ENCODE measurements at places on chromosomes 6 and 20.

DNA sequence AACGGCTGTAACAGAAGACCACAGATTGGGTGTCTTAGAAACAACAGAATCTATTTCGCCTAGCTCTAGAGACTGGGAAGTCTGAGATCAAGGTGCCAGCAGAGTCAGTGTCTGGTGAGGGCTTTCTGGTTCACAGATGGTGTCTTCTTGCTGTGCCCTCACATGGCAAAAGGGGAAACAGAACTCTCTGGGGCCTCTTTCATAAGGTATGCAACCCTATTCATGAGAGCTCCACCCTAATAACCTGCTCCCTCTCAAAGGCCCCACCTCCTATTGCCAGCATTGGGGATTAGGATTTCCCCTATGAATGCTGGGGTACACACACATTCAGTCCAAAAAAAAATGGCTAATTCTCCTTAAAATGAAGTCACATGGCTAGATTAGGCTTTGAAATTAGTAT is 10.0 kb downstream of the TXNDC5 start:
- DNase-seq, result no peak

DNA sequence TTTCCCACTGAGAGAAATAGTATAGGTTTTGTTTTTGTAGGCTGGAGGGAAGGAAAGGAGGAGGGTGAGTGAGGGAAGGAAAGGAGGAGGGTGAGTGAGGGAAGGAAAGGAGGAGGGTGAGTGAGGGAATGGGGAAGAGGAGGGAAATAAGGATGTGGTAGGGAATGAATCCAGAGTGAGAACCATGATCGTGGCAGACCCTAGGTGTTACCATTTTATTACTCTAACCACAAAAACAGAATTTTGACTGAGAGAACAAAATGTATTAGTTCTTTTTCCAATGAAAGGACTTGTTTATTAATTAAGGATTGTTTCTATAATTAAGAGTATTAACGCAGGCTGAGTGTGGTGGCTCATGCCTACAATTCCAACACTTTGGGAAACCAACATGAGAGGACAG is 16.4 kb downstream of the SSR1 start:
- no peak for DNase-seq

- DNase-seq, result no peak
Measured at GRCh38 chr20:54172532-54172855, 1.3 kb downstream of the CYP24A1 start.

DNA sequence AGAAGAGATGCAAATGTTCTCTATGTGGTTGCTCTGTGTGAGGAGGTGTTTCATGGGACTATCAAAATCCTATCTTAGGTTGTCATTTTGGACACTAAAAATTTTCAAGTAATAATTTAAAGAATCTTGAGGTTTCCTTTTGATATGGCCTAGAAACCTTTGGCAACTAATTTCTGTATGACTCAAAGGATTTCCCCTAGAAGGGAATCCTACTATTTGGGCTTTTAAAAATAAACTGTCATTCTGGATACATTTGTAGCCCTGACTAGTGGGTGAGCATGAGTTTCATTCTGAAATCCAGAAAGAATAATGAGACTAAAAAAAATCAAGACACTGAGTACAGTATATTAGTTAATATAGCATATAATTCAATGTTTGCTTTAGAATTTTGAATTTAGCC is 25.5 kb upstream of the RAB23 start:
- DNase-seq, result no peak

GRCh38 chr6:136051140-136051775 is 198.9 kb downstream of the MTFR2 start:
- peak; percentile 51 for DNase-seq

GRCh38 chr6:43771858-43772680 is 2.1 kb downstream of the VEGFA start:
- peak; percentile 10 for DNase-seq

DNA sequence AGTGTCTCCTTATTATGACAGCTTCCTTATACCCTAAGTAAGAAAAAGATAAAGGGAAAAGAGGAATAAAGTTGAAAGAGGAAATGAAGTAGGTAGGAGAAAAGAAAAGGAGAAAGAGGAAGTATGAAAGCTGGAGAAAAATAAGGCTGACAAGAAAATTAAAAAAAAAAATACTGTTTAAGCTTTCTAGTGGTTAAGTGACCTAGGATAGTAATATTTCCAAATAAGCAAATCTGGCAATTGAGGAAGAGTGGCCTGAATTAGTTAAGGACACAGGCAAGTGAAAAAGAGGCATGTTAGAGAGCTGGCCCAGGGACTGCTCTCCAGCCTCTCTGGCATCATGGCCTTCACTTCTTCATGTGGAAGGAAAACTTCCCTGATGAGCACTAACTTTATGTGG is 76.5 kb upstream of the ADGRF1 start:
- no peak for DNase-seq

DNA sequence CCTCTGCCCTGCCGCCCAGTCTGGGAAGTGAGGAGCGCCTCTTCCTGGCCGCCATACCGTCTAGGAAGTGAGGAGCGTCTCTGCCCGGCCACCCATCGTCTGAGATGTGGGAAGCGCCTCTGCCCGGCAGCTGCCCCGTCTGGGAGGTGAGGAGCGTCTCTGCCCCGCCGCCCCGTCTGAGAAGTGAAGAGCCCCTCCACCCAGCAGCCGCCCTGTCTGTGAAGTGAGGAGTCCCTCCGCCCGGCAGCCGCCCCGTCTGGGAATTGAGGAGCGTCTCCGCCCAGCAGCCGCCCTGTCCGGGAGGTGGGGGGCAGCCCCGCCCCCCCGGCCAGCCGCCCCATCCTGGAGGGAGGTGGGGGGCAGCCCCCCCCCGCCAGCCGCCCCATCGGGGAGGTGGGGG is 27.8 kb downstream of the SNHG17 start:
- no peak for DNase-seq

- DNase-seq, result no peak
Measured at GRCh38 chr20:24443436-24443835, 26.0 kb upstream of the SYNDIG1 start.
